GM23338 (cell line): ENCODE measurements at places on chromosomes 7 and 10. TPM values are rescaled to one million over a fixed set of nuclear protein-coding genes. Genes with fewer than 3 reads are reported as not detected.
A peak's percentile ranks its signal among the peaks of the same experiment; 100 is the strongest.

TCTN3 gene
- total RNA-seq, result 28.3 and 29.7 TPM in 2 replicates

GRCh38 chr10:111579473-111579872, 502.6 kb downstream of the ADRA2A start:
- peaks cover 5% of the 10 kb centered on the region; the same call in 1 of the 2 replicates for H3K4me1 ChIP-seq
- no peak for DNase-seq
- no peak overlapping the region for H3K27ac ChIP-seq
- H3K27me3 ChIP-seq, result no peaks in the 10 kb centered on the region

PON1 gene
- 0.69 and 1.5 TPM in 2 replicates for total RNA-seq

GRCh38 chr7:17408245-17408903, 109.9 kb downstream of the AHR start:
- no peak overlapping the region for H3K27ac ChIP-seq
- no peaks in the 10 kb centered on the region for H3K27me3 ChIP-seq
- DNase-seq, result no peak
- H3K36me3 ChIP-seq, result no peaks in the 10 kb centered on the region

HHEX gene
- total RNA-seq, result 0.39 and 0.59 TPM in 2 replicates

GRCh38 chr7:151400626-151401315, 9.1 kb downstream of the WDR86 start:
- H3K27me3 ChIP-seq, result no peaks in the 10 kb centered on the region
- no peaks in the 10 kb centered on the region for H3K36me3 ChIP-seq
- no peak for DNase-seq
- H3K4me3 ChIP-seq, result no peak overlapping the region
- no peaks in the 10 kb centered on the region for H3K4me1 ChIP-seq
- H3K27ac ChIP-seq, result 0 out of 2 replicates have a peak overlapping the region, but pooled peaks have one; percentile 26

DNA sequence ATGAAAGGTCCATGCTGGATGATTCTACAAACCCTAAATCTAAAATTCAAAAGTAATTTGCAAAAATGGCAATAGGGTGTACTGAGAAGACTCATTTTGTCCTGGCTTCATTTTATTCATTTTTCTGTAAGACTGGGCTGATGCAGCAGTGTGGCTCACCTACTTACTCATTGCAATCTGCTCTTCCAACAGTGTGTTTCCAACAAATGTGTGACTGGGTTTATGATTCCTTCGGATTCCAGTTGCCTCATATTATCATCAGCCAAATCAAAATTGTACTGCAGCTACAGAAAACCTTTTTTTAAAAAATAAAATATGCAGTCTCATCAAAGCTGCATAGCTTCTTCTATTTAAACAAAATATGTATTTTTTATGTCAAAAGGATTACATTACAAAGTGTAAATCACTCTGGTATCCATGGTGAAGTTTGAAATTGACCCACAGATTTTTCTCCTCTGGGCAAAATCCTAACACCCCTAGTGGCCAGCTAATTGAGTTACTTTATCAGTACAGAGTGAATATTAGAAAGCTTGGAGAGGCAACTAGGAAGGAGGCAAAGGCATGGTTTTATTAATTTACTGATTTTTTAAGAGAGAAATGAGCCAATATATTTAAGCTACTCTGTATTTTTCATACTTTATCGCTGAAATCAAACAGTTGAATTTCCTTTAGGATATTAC, 390.3 kb downstream of the MAGI2 start:
- no peaks in the 10 kb centered on the region for H3K27me3 ChIP-seq
- H3K4me3 ChIP-seq, result no peak overlapping the region
- no peaks in the 10 kb centered on the region for H3K36me3 ChIP-seq
- no peak overlapping the region for H3K27ac ChIP-seq
- peak; percentile 28 for DNase-seq

- no peaks in the 10 kb centered on the region for H3K27me3 ChIP-seq
- no peak overlapping the region for H3K4me3 ChIP-seq
- DNase-seq, result no peak
- no peak overlapping the region for H3K27ac ChIP-seq
Observed at GRCh38 chr10:34141032-34141680, 673.9 kb downstream of the PARD3 start.

GRCh38 chr7:27883696-27884095, 143.7 kb downstream of the TAX1BP1 start:
- H3K27me3 ChIP-seq, result no peaks in the 10 kb centered on the region
- no peaks in the 10 kb centered on the region; the same call in 1 of the 2 replicates for H3K36me3 ChIP-seq
- peaks cover 20% of the 10 kb centered on the region for H3K4me1 ChIP-seq
- peak; percentile 24 for DNase-seq
- no peak overlapping the region for H3K4me3 ChIP-seq

DNA sequence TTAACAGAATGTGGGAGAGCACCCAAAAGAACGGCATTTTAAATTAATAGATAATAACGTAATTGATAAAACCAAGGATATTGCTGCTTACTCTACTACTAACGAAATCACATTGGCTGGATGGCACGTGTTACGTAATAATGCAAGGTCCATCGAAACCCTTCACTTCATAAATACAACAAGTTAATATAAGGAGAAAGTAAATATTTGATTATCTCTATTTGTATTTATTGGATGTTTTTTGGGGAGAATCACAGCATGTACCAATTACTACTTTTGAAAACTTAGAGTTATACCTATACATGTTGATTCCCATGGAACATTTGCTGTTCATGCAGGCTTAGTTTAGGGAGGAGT, 1.6 kb downstream of the PRKG1 start:
- no peak overlapping the region for H3K27ac ChIP-seq
- H3K4me3 ChIP-seq, result peak overlapping the region; percentile 74
- H3K27me3 ChIP-seq, result peaks cover 23% of the 10 kb centered on the region
- peaks cover 44% of the 10 kb centered on the region for H3K4me1 ChIP-seq
- no peaks in the 10 kb centered on the region for H3K36me3 ChIP-seq

DNA sequence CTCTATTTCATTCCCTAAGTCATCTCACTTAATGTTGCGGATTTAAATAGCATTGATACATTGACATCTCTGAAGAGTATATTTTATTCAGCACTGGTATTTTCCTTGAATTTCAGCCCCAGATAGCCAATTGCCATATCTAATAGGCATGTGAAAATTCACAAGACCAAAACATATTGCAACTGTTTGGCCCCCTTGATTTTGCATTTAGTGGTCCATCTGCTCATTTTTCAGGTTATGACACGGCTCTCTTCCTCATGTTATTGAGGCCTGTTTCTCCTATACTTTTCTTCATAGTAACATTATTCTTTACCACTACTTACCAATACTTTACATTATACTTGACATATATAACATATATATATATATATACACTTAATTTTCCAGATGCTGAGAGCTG, 43.7 kb downstream of the MKLN1 start:
- no peak for DNase-seq
- peaks cover 65% of the 10 kb centered on the region for H3K4me1 ChIP-seq
- no peak overlapping the region for H3K4me3 ChIP-seq
- no peaks in the 10 kb centered on the region for H3K27me3 ChIP-seq

DNA sequence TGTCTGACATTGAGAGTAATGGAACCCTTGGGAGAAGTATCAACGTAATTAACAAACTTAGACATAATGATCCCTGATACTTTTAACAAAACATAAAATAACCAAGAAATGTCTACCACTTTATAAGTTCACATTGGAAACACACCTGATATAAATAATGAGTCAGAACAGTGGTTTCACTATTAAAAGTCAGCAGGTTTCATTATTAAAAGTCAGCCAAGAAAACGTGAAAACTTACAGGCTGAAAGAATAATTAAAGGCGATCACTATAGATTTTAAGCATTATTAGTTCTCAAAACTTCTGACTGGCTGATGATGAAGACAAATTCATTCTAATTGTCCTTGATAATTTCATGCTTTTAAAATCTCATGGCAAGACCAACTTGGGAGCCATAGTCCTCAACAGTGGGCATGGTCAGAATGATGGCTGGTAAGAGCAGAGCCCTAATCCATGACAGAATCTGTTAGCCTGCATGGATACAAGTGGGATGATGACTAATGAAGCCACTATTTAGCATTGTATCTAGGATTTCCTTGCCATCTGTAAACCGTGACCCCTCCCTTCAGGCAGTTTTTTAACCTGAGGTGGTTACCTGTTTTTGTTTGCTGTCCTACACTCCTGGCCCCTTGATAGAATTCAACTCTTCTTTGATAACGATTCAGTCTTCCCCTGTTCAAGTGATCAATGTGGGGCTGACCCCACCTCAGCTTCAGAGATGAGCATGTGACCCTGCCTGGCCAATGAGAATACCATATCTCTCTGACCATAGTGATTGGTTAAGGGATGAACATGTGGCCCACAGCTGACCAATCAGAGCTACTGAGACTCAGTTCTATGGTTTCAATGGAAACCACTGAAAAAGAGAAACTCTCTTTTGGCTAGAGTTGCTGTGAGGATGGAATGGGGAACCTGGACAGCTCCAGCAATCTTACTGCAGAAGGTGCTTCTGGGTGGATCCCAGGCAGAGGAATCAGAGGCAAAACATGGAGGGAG, 151.0 kb downstream of the PLPP4 start:
- H3K4me1 ChIP-seq, result peaks cover 10% of the 10 kb centered on the region
- H3K27ac ChIP-seq, result no peak overlapping the region
- H3K36me3 ChIP-seq, result no peaks in the 10 kb centered on the region

DNA sequence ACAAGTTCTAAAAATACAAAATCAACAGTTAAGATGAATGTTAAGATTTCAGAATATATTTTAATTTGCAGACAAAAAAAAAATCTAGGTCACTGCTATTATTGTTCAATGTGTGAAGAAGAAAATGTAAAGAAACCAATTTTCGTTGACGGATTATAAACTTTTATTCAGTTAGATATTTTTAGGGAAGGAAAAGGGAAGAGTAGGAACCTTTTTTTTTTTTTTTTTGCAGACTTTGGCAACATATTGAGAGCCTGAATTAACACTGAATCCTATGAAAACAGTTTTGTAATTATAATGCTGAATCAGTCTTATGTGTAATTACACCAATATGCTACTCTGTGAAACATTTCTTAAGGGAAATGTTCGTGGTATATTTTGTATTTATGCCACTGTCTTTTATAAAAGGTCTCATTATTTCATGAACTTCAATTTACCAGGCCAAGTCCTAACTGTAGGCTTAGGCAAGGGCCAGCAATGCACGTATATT, 106.3 kb downstream of the ST8SIA6 start:
- no peak overlapping the region for H3K27ac ChIP-seq
- no peaks in the 10 kb centered on the region for H3K27me3 ChIP-seq
- no peaks in the 10 kb centered on the region for H3K4me1 ChIP-seq
- no peak for DNase-seq
- no peak overlapping the region for H3K4me3 ChIP-seq

DNA sequence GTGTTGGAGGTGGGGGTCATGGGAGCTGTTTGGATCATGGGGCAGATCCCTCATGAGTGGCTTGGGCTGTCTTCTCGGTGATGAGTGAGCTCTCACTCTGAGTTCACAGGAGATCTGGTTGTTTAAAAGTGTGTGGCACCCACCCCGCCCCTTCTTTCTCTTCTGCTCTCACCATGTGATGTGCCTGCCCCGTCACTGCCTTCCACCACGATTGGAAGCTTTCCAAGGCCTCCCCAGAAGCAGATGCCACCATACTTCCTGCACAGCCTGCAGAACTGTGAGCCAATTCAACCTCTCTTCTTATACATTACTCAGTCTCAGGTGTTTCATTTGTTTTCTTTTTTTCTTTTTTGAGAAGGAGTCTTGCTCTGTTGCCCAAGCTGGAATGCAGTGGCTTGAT, 170.0 kb downstream of the PTPN20 start:
- no peaks in the 10 kb centered on the region for H3K27me3 ChIP-seq
- no peaks in the 10 kb centered on the region for H3K36me3 ChIP-seq
- no peak overlapping the region for H3K4me3 ChIP-seq
- no peaks in the 10 kb centered on the region for H3K4me1 ChIP-seq
- no peak for DNase-seq
- no peak overlapping the region for H3K27ac ChIP-seq

- H3K4me1 ChIP-seq, result peaks cover 5% of the 10 kb centered on the region; the same call in 1 of the 2 replicates
- no peak overlapping the region for H3K27ac ChIP-seq
- H3K4me3 ChIP-seq, result peak overlapping the region; percentile 26; the same call in 1 of the 2 replicates
- 0 out of 2 replicates have a peak, but pooled peaks cover 4% of the 10 kb centered on the region for H3K36me3 ChIP-seq
Observed at GRCh38 chr7:157685430-157686284, 348.9 kb downstream of the DNAJB6 start.

- DNase-seq, result no peak
- H3K27ac ChIP-seq, result no peak overlapping the region
- no peaks in the 10 kb centered on the region for H3K27me3 ChIP-seq
- H3K4me3 ChIP-seq, result no peak overlapping the region
Observed at GRCh38 chr7:120023494-120024167, 249.3 kb upstream of the KCND2 start.

GRCh38 chr7:108448584-108449505, 7.4 kb downstream of the NRCAM start:
- H3K4me3 ChIP-seq, result no peak overlapping the region
- H3K36me3 ChIP-seq, result no peaks in the 10 kb centered on the region
- H3K27me3 ChIP-seq, result peaks cover 10% of the 10 kb centered on the region
- DNase-seq, result peak; percentile 52

GRCh38 chr10:76017026-76017732, 585.8 kb downstream of the LRMDA start:
- DNase-seq, result peak; percentile 17
- no peak overlapping the region for H3K4me3 ChIP-seq
- no peak overlapping the region for H3K27ac ChIP-seq
- no peaks in the 10 kb centered on the region for H3K27me3 ChIP-seq
